Stimulated activated CD4-positive, alpha-beta T cell treated with anti-CD3 and anti-CD28 coated beads, Interleukin-2, amount 100 ng/mL, for 4 hours (primary cell): ENCODE measurements at places on chromosomes 11 and 22.

- DNase-seq: peak; percentile 33
Measured at GRCh38 chr11:2419638-2420501, 19.3 kb downstream of the TSSC4 start.

GRCh38 chr11:33725496-33725895, 10.7 kb downstream of the CD59 start:
- DNase-seq: no peak

DNA sequence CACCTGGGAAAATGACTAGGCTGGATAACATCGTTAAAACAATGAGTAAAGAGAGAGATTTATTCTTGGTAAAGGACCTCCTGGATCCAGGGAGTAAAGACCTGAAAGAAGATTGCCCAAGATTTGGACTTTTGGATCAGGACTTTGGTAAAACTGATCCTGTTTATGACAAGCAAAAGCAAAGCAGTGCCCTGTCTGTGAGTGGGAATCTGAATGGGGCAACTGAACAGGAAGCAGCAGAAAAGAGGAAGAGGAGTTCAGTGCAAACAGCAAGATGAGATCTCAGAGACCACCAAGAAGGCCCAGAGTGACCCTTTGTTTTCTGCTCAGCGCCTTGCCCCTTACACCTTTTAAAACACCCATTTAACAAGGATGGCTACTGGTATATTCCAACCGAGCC, 122.0 kb downstream of the VPREB1 start:
- no peak for DNase-seq

- no peak for DNase-seq
Measured at GRCh38 chr11:18700375-18700774, 1.8 kb downstream of the TMEM86A start.

- no peak for DNase-seq
Measured at GRCh38 chr22:35409783-35410662, 10.1 kb downstream of the MCM5 start.

DNA sequence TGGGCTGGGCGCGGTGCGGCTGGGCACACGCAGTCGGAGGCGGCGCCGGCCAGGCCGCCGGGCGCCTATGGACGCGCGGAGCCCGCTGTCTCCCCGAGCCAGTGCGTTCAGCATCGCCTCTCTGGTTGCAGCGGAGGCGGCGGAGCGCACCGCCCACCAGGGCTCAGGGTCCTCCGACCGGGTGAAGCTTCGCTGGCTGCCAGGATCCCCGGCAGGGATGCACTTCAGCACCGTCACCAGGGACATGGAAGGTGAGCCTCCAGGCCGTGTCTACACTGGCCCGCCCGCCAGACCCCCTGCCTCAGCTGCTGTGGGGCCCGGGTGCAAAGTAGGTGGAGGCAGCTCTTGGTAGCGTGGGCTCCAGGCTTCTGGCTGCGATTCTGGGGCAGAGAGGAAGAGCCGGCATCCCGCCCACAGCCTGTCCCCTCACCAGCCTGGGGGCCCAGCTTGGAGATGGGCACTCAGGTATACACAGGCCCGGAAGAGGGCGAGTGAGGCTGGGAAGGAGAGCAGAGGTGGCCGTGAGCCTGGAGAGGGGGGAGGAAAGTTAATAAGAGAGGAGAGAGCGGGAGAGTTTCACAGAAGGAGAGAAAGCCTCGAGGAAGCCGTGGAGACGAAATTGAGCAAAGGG, 1.0 kb upstream of the TBX1 start:
- no peak for DNase-seq

DNA sequence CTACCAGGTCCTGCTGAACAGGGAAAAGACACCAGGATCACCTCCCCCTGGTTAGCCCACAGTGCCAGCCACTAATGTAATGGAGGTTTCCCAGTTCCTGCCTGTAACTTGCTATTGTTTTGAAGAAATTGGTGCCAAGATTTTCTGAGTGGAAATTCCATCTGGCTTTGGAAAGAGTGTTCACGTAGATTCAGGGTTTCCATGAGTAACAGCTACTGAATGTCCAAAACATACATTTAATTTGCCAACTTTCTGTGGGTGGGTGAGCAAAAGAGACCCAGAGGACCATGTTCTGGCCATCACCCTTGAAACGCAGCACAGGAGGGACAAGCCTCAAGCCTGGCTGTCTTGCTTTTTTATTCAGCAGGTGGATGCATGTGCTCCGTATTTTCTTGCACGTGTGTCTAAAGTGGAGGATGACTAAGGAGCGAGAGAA, 8.8 kb upstream of the DKK3 start:
- no peak for DNase-seq

GRCh38 chr22:31461699-31462098, 27.9 kb downstream of the EIF4ENIF1 start:
- no peak for DNase-seq

DNA sequence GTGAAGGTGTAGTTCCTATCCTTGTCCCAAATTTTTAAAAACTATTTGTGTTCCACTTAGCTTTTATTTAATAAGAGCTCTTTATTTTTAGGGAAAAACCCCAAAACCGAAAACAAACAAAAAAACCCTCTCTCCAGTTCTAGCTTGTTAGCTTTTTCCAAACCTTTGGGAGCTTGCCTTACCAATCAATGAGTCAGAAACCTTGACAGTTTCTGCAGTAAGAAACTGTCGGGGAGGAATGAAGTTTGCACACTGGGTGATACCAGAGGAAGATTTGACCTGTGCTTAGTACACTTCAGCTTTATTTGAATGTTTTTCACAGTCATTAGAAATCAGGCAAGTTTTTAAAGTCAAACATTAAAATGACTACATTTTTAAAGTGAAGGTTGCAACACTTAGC, 105.0 kb downstream of the FAT3 start:
- DNase-seq: no peak
